Activated T-helper 2 cell treated with anti-CD3 and anti-CD28 coated beads, Interferon-gamma antibody, Interleukin-2, Interleukin-4, amounts not matched to agents 10 μg/mL and 5 μg/mL and 100 μg/mL, durations not matched to agents 14 hours and 24 hours and 36 hours (primary cell): ENCODE measurements at places on chromosomes 5 and 9. TPM values are rescaled to one million over a fixed set of nuclear protein-coding genes. Genes with fewer than 3 reads are reported as not detected.

SMIM27 gene
- total RNA-seq: 14.2 and 15.5 TPM in 2 replicates

GRCh38 chr5:175711472-175712312, 53.8 kb downstream of the HRH2 start:
- H3K4me1 ChIP-seq: peaks cover 4% of the 10 kb centered on the region
- no peak overlapping the region for H3K4me3 ChIP-seq
- H3K27ac ChIP-seq: no peak overlapping the region
- DNase-seq: no peak
- H3K27me3 ChIP-seq: no peaks in the 10 kb centered on the region
- H3K36me3 ChIP-seq: peaks cover 51% of the 10 kb centered on the region

GRCh38 chr5:172886974-172887501, 53.0 kb downstream of the ERGIC1 start:
- no peaks in the 10 kb centered on the region for H3K4me1 ChIP-seq
- H3K27ac ChIP-seq: no peak overlapping the region
- H3K27me3 ChIP-seq: no peaks in the 10 kb centered on the region
- no peak for DNase-seq
- H3K36me3 ChIP-seq: no peaks in the 10 kb centered on the region

DNA sequence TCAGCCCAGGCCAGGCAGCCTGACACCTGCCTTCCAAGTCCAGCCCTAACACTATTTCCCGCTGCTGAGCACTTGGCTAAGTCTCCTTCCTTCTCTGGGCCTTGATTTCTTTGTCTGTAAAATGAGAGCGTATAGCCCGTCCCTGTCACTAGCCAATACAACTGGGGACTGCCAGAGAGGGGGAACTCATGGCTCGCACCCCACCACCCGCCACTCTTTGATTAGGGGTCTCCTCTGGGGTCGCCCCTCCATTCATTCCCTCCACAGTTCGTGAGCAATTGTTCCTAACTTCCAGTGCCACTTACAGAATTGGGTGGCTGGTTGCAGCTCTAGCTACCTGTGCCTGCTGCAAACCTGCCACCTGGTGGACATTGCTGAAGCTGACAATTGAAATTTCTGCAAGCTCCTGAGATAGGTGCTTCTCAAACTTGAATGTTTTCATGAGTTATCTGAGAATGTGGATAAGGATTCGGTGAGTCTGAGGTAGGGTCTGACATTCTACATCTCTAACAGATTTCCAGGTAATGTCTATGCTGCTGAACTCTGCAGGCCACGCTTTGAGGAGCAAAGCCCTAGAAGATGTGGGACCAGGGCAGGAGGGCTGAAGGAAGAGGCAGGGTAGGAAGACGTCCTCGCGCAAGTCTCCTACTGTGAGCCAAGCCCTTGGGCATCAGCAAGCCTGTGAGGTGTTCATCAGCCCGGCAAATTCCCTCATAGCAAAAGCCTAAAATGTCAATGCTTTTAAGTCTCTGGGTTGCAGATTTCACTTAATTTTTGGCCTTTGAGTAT, 13.3 kb upstream of the RECK start:
- peaks cover 13% of the 10 kb centered on the region for H3K27me3 ChIP-seq
- H3K4me1 ChIP-seq: no peaks in the 10 kb centered on the region
- H3K36me3 ChIP-seq: no peaks in the 10 kb centered on the region
- peak; percentile 52 for DNase-seq
- H3K4me3 ChIP-seq: no peak overlapping the region

DNA sequence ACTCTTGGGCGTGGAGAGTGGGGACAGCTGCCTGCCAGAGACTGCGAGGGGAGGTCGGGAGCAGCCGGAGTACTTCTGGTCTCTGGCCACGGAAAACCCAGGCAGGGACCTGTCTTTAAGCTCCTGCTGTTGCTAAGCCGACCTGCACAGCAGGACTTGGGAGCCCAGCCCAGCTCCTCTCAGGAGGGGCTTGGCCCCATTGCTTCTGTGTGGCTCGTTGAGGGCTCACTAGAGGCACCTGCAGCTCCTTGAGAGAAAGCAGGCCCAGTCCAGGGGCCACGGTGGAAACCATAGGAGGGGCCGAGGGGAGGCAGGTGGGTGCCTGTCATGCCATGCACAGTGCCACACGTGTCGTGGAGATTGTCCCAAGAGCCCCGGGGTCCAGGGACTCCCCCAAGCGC, 3.3 kb upstream of the LCN2 start:
- H3K36me3 ChIP-seq: no peaks in the 10 kb centered on the region
- H3K4me1 ChIP-seq: peaks cover 7% of the 10 kb centered on the region
- no peaks in the 10 kb centered on the region for H3K27me3 ChIP-seq
- no peak overlapping the region for H3K4me3 ChIP-seq
- H3K27ac ChIP-seq: no peak overlapping the region
